ENCODE measurements at places on chromosomes 2 and 18.

- H3K27me3 ChIP-seq = peaks cover 5% of the 10 kb centered on the region
- H3K36me3 ChIP-seq = no peaks in the 10 kb centered on the region
- no peaks in the 10 kb centered on the region for H3K4me1 ChIP-seq
- no peak for DNase-seq
Observed at GRCh38 chr18:6257950-6258349, 156.8 kb downstream of the L3MBTL4 start.

GRCh38 chr2:162400336-162400735 lies 56.4 kb downstream of the GCA start:
- H3K4me3 ChIP-seq = no peak overlapping the region
- H3K27me3 ChIP-seq = no peaks in the 10 kb centered on the region
- DNase-seq = no peak
- no peaks in the 10 kb centered on the region for H3K36me3 ChIP-seq

- no peaks in the 10 kb centered on the region for H3K27me3 ChIP-seq
- peak; percentile 48 for DNase-seq
- no peaks in the 10 kb centered on the region for H3K36me3 ChIP-seq
- H3K4me3 ChIP-seq = no peak overlapping the region
Observed at GRCh38 chr2:195575879-195576401, 81.1 kb upstream of the SLC39A10 start.

- H3K4me3 ChIP-seq = no peak overlapping the region
- peaks cover 3% of the 10 kb centered on the region for H3K27me3 ChIP-seq
- DNase-seq = no peak
Observed at GRCh38 chr2:223048519-223048918, 3.5 kb upstream of the KCNE4 start.

- no peak for DNase-seq
- no peak overlapping the region for H3K4me3 ChIP-seq
- peaks cover 8% of the 10 kb centered on the region for H3K36me3 ChIP-seq
- no peaks in the 10 kb centered on the region for H3K27me3 ChIP-seq
- peaks cover 30% of the 10 kb centered on the region for H3K4me1 ChIP-seq
Observed at GRCh38 chr2:144334551-144334950, 185.4 kb downstream of the ZEB2 start.

DNA sequence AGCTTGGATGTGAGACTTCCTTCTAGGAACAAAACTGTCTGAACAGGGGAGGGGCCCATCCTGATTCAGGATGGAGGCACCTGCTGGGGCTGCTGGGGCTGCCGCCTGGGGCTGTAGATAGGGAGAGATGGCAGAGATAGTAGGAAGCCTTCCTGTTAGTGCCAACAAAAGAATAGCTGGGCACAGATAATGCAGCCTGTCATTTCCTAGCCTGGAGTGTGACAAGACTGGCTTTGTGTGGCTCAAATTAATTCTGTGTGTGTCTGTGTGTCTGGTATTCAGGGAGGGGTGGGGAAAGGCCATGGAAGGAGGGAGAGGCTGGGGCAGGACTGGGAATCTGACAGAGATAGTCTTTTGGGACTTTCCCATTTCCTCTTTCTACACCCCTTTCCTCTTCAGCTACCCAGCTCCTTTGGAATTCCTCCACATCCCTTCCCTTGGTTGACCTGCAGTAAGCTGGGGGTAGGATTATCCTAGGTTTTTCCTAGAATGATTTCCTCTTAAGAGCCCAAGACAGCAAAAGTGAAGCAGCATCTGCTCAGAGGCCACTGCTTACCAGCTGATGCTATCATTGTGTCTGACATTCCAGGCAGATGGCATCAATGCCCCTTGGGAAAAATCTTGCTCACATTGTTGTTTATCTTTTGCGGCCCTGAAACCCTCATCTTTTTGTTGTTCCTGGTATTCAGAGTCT lies 144.9 kb upstream of the LHCGR start:
- no peak for DNase-seq
- no peak overlapping the region for H3K27ac ChIP-seq
- H3K4me1 ChIP-seq = no peaks in the 10 kb centered on the region
- H3K4me3 ChIP-seq = no peak overlapping the region

- H3K36me3 ChIP-seq = no peaks in the 10 kb centered on the region
- H3K4me3 ChIP-seq = no peak overlapping the region
- no peak for DNase-seq
- peaks cover 7% of the 10 kb centered on the region for H3K27me3 ChIP-seq
- H3K4me1 ChIP-seq = no peaks in the 10 kb centered on the region
Observed at GRCh38 chr18:26432651-26433424, 115.5 kb downstream of the KCTD1 start.

DNA sequence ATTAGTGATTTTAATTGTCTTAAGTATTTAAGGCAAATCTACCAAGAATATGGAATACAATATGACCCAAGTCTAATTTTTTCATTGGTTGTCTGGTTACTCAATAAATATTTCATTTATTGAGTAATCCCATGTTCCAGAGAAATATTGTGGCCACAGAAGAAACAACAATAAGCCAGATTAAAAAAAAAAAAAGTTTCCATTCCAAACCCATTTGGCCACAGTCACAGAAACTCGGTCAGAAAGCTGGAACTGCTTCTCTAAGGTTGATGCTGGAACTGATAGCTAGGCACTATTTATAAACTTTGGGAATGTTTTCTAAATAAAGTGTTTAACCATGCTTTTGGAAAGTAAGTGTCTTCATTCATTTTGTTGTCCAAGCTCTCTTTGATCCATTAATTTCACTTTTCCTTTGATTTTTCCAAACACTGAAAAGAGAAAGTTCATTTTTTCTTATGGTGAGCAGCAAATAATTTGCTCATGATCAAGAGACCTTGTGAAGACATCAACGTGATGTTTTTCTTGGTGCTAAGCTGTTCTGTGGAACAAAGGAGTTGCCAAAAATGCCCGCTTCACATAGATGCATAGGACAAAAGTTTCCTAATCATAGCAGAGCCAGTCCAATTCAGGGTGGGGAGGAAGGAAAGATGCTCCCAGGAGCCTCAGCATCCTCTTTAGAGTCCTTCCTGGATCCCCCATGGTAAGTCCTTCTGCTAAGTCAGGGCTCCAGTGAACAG lies 72.1 kb upstream of the CCBE1 start:
- H3K4me1 ChIP-seq = no peaks in the 10 kb centered on the region
- no peaks in the 10 kb centered on the region for H3K36me3 ChIP-seq
- DNase-seq = no peak
- no peak overlapping the region for H3K27ac ChIP-seq
- peaks cover 11% of the 10 kb centered on the region for H3K27me3 ChIP-seq

DNA sequence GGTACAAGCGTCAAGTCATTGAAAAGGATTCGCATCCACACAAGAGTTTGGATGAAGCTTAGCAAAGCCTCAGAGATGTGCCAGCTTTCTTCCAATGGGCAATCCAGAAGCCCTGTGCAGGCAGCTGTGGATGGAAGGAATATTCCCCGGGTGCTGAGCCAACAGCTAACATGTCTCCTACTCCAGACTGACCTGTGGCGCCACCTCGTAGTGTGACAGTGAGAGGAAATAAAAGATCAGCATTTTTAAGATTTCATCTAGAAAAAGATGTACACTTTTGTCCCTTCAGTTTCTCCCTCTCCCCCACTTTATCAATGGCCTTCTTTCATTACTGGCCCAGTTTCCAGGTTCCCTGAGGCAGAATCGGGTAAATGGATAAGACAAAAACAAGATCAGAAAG lies 48.9 kb upstream of the SPATS2L start:
- peaks cover 6% of the 10 kb centered on the region for H3K27me3 ChIP-seq
- DNase-seq = no peak
- H3K27ac ChIP-seq = no peak overlapping the region
- H3K36me3 ChIP-seq = no peaks in the 10 kb centered on the region
- H3K4me3 ChIP-seq = no peak overlapping the region

GRCh38 chr2:37619959-37620300 lies 51.5 kb downstream of the CDC42EP3 start:
- peak overlapping the region; percentile 57 for H3K27ac ChIP-seq
- DNase-seq = no peak
- no peaks in the 10 kb centered on the region for H3K27me3 ChIP-seq
- no peaks in the 10 kb centered on the region for H3K36me3 ChIP-seq

All from activated CD8-positive, alpha-beta T cell treated with anti-CD3 and anti-CD28 coated beads for 36 hours (primary cell).